MCF 10A (cell line): ENCODE measurements at places on chromosomes 6 and 20.

GRCh38 chr6:129096651-129097290 is 213.8 kb downstream of the LAMA2 start:
- DNase-seq: no peak

GRCh38 chr6:157088841-157089240 is 234.5 kb downstream of the TMEM242 start:
- DNase-seq: no peak

GRCh38 chr6:168318579-168319278 is 848 bp downstream of the DACT2 start:
- no peak for DNase-seq

GRCh38 chr6:37819802-37820717 is 533 bp downstream of the ZFAND3 start:
- peak; percentile 79 for DNase-seq
